Breast epithelium (tissue), 4 donors: ENCODE measurements at places on chromosomes 1 and 21.

DNA sequence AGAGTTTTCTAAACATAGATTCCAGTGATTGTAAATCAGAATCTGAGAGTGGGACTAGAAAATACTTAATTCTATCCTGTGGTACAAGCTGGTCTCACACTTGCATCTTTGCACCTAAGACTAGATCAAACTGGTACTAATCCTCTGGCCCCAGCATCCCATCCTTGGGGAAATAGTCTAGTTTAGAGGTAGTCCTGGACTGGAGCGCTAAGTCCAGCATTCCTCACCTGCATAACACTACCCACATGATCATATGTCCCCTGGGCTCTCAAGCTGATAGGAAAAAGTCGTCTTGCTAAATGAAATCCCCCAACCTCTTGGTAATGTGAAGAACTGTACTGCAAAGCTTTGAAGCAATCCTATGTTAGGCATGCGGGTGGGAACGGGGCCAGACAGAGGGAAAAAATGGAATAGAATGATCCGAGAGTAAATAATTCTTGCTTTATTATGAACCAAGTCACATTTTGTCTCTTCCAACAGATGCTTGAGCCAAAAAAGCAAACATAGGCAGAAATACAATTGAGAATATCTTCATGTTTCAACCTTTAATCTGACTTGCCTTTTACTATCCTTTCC, 4.8 kb downstream of the COX20 start:
- no peak for DNase-seq

DNA sequence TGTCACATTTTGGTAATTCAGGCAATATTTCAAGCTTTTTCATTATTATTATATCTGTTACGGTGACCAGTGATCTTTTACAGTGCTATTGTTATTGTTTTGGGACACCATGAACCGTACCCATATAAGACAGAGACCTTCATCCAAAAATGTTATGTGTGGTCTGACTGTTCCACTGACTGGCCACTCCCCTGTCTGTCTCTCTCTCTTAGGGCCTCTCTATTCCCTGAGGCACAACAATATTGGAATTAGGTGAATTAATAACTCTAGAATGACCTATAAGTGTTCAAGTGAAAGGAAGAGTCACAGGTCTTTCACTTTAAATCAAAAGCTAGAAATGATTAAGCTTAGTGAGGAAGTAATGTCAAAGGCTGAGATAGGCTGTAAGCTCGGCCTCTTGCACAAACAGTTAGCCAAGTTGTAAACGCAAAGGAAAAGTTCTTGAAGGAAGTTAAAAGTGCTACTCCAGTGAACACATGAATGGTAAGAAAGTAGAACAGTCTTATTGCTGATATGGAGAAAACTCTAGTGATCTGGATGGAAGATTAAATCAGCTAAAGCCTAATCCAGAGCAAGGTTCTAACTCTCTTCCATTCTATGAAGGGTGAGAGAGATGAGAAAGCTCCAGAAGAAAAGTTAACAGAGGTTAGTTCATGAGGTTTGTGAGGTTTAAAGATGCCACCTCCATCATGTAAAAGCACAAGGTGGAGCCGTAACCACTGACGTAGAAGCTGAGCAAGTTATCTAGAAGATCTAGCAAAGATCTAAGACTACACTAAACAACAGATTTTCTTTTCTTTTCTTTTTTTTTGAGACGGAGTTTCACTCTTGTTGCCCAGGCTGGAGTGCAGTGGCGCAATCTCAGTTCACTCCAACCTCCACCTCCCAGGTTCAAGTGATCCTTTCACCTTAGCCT, 19.7 kb upstream of the DIPK1A start:
- no peak for DNase-seq

DNA sequence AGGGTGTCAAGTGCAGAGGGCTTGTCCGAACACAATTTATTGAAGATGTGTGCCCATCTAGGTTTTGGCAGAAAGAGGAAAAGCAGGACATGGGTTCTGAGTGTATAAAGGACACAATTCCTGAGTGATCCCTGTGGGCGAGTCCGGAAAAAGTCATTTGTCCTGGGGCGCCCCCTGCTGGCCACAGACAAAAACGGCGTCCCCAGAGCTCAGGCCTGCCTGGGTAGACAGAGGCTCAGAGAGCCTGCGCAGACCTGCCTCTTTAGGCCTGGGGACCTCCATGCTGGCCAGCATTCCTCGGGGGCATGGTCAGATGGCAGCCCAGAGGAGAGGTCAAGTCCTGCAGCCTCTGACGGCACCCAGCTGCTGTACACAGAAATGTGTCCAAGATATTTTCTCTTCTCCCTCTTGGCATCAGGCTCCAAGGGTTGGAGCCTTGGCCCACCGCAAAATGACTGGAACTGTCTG, 65.5 kb upstream of the LRP8 start:
- DNase-seq, result peak; percentile 56

- no peak for DNase-seq
Measured at GRCh38 chr1:115006191-115006590, 23.4 kb upstream of the TSHB start.

DNA sequence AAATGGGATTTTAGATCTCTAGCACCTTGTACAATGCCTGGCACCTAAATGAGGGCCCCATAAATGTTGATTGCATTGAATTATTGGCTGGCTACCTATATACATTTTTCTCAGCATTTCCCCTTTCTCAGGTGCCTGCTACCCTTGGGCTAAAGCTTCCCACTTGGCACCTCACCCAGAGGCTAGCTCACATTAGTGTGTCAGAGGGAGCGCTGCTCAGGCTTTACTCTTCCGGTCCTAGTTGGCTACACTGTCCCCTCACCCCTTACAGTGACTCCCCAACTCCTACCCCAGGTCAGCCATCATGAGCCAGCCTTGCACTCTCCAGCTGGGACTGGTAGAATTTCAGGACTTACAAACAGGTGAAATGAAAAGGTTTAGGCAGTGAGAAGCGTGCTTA, 9.5 kb downstream of the TRAF5 start:
- DNase-seq, result no peak

DNA sequence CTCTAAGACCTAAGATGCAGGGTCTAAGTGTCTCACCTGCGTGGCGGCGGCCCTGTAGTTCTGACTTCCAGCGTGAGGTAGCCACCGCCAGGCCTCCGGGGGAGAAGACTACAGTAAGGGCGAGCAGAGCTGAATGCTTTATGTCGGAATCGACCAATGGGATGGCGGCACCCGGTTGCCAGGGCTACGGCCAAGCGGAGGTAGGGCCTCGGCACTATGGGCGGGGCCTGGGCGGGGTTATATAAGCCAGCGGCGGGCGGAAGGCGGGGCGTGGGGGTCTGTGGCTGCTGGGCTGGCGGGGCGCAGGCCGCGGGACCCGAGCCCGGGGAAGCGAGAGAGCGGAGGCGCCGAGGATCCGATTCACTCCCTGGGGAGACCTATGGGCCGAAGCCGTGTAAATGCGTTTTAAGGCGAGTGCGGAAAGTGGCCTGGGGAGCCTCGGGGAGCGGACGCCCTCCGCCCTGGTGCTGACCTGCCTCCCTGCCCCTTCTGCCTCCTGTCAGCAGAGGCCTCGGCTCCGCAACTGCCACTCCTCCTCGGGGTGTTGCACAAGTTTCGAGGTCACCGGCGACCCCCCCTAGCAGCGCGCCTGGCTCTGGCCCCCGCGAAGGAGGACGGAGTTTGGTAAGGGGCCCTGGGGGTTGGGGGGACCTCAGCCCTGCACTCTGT, at the start of gene AZIN2:
Gene AZIN2 (plus strand): TSS at position 269 of the 669 bp plus-strand sequence. CDS start 1,097 bp downstream, outside the sequence.
- DNase-seq, result peak; percentile 99
